ENCODE measurements at places on chromosomes 1 and 21.

DNA sequence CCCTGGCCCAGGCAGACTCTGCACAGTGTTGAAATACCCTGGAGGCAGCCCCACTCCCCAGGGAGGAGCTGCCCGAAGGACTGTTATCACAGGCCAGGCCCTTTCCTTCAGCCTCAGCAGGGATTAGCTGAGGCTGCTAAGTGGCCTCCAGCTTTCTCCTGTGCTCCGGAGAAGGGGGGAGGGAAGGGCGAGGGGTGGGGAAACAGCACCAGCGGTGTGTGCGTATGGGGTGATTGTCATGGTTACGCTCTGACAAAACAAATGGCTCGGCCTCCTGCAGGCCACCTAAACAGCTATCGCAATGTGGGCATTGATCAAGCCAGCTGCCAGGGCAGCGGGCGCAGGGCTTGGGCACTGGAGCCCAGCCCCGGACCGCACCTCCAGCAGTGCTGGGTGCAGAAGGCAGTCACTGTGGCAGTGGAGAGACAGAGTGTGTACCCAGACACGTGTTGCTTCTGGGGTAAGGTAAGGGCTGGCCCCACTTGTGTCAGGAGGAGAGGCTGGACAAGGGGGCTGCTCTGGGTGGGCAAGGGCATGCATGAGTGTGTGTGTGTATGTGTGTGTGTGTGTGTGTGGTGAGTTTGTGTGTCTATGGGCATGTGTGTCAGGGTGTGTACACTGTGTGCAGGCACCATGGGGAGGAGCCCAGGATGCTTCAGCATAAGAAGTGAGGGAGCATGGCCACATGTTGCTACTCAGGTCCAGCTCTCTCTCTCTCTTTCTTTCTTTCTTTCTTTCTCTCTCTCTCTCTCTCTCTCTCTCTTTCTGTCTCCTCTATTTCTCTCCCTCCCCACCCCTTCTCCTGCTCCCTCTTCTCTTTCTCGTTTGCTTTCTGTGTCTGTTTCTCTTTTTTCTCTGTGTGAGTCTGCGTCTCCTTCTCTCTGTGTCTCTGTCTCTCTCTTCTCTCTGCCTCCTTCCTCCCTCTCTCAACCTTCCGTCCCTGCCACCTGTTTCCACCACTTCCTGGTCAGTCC is at the start of gene VWA5B1:
VWA5B1 (plus strand) TSS at position 252 of the 974 bp plus-strand sequence. CDS start 19,727 bp downstream, outside the sequence.
- H3K4me1 ChIP-seq: peaks cover 8% of the 10 kb centered on the region
- no peaks in the 10 kb centered on the region for H3K36me3 ChIP-seq
- peak within 1 kb of the TSS; percentile 39 for H3K4me3 ChIP-seq
- H3K27ac ChIP-seq: no peak within 1 kb of the TSS
- DNase-seq: no peak
- H3K27me3 ChIP-seq: peaks cover 76% of the 10 kb centered on the region

DNA sequence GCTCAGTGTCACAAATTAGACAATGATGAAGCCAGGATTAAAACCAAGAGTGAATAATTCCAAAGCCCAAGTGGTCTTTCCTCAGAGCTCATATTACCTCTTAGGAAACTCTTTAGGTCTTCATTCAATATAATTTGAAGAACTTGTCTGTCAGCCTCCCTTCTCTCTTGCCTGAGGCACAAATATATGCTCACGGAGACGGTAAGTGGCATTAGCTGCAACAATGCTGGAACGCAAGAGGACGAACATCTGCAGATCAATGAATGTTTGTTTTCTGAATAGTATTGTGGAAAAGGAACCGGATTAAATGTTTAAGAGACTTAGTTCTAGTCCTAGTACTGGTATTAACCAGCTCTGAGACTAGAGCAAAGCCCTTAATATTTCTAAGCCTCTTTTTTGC is 39.7 kb upstream of the LYST start:
- H3K27me3 ChIP-seq: no peaks in the 10 kb centered on the region
- no peaks in the 10 kb centered on the region for H3K4me1 ChIP-seq
- DNase-seq: no peak
- no peak overlapping the region for H3K27ac ChIP-seq
- H3K4me3 ChIP-seq: no peak overlapping the region

GRCh38 chr21:41831453-41831831 is 47.7 kb downstream of the PRDM15 start:
- no peak overlapping the region for H3K4me3 ChIP-seq
- H3K36me3 ChIP-seq: peaks cover 53% of the 10 kb centered on the region
- no peaks in the 10 kb centered on the region for H3K4me1 ChIP-seq
- H3K27me3 ChIP-seq: no peaks in the 10 kb centered on the region

GRCh38 chr1:74513411-74514300 is 1.2 kb upstream of the LRRC53 start:
- no peak overlapping the region for H3K4me3 ChIP-seq
- H3K36me3 ChIP-seq: no peaks in the 10 kb centered on the region
- H3K4me1 ChIP-seq: peaks cover 9% of the 10 kb centered on the region
- no peak overlapping the region for H3K27ac ChIP-seq
- H3K27me3 ChIP-seq: no peaks in the 10 kb centered on the region

- DNase-seq: no peak
- peaks cover 43% of the 10 kb centered on the region for H3K4me1 ChIP-seq
- H3K4me3 ChIP-seq: peak overlapping the region; percentile 94
- H3K27ac ChIP-seq: peak overlapping the region; percentile 84
- no peaks in the 10 kb centered on the region for H3K27me3 ChIP-seq
- peaks cover 24% of the 10 kb centered on the region for H3K36me3 ChIP-seq
Measured at GRCh38 chr1:16440131-16440469, 424 bp upstream of the NECAP2 start.

GRCh38 chr1:177106614-177107365 is 57.7 kb downstream of the ASTN1 start:
- no peaks in the 10 kb centered on the region for H3K36me3 ChIP-seq
- no peaks in the 10 kb centered on the region for H3K4me1 ChIP-seq

- peaks cover 14% of the 10 kb centered on the region for H3K4me1 ChIP-seq
- H3K27me3 ChIP-seq: peaks cover 21% of the 10 kb centered on the region
- no peak for DNase-seq
- no peak overlapping the region for H3K4me3 ChIP-seq
Measured at GRCh38 chr21:42692688-42693087, 39.3 kb downstream of the PDE9A start.

DNA sequence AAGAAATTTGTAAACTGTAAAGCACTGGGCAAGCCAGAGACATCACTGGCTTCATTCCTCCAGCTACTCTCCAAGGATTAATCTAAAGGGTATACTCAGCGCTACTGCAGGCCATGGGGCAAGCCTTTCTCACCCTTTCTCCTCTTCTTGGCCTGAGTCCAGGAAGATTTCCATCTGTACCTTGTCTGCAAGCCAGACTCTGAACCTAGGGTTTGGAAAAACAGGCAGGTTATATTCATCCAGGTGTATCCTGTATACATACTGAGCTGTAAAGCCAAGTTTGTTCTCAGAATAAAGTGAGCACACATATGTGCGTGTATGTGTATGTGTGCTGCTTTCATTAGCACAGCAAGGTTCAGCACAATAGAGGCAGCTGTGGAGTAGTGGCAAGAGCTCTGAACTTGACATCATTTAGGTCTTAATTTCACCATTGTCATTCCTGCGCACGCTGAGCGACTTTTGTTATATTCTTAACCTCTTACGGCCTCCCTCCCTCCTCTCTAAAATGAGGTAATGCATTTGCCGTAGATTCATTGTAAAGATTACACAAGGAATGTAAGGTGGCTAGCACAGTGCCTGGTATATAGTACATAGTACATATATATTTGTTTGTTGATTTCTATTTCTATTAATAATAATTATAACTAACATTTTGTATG is 128.1 kb upstream of the JUN start:
- peaks cover 5% of the 10 kb centered on the region for H3K4me1 ChIP-seq
- no peaks in the 10 kb centered on the region for H3K27me3 ChIP-seq
- no peak for DNase-seq

- no peak for DNase-seq
- no peaks in the 10 kb centered on the region for H3K27me3 ChIP-seq
- H3K36me3 ChIP-seq: peaks cover 68% of the 10 kb centered on the region
- no peak overlapping the region for H3K27ac ChIP-seq
- no peak overlapping the region for H3K4me3 ChIP-seq
- H3K4me1 ChIP-seq: peaks cover 12% of the 10 kb centered on the region
Measured at GRCh38 chr1:115685029-115685705, 43.4 kb downstream of the VANGL1 start.

GRCh38 chr1:5108740-5109139 is 454.3 kb downstream of the AJAP1 start:
- no peaks in the 10 kb centered on the region for H3K36me3 ChIP-seq
- H3K27ac ChIP-seq: no peak overlapping the region

DNA sequence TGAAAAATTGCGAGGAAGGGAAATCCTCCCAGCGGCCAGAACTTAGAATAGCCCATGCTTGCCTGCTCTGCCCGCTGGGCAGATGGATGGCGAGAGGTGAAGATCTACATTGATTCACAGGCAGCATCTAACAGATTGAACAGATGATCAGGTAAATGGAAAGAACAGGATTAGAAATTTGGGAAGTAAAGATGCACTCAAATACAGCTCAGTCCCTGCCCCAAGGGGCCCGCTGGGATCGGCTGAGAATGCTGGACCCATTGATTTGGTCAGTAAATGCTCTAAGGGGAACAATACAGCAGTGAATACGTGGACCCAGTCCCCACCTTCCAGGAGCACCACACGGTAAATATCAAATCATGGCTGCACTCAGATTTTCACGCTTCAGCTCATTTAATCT is 248.2 kb downstream of the MATN1 start:
- no peak overlapping the region for H3K27ac ChIP-seq
- no peak overlapping the region for H3K4me3 ChIP-seq
- H3K4me1 ChIP-seq: no peaks in the 10 kb centered on the region
- H3K27me3 ChIP-seq: peaks cover 8% of the 10 kb centered on the region

DNA sequence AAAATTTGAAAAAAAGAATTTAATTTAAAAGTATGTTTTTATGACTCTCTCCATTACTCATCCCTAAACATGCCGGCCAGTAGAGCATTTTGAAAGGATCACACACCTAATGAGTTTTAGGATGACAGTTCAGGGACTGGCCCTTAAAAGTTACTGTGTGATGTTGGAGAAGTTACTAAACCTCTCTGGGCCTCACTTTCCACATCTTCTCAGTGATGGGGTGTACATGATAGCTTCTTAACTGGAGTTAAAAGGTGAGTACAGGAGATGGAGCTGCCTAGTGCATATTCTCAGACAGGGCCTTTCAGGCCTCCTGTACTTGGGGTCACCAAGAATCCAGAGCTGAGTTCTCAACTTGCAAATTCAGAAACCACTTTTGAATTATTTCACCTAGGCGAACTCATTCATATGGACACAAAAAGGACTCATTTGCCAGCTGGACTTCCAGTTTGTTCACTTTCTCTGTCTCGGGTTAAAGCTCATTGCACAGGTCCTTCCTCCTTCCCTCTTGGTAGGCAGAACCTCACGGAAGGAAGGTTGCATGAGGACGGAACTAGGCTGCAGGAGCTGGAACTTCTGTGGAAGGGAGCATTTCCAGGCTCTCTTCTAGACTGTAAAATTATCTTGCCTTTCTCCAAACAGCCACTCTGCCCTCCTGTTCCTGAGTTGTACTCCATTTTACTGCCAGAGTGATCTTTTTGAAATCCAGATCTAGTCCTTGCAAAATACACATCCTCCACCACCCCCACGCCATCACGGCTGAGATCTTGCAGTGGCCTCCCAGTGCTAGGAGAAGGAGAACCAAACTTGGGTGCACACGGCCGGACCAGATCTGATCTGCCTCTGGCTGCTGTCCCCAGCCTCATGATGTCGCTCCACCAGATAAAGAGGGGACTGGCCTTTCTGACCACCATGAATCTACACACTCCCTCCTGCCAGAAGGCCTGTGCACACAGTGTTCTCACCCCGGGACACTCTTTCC is 4.3 kb upstream of the SLC30A1 start:
- H3K36me3 ChIP-seq: no peaks in the 10 kb centered on the region
- H3K27me3 ChIP-seq: no peaks in the 10 kb centered on the region
- H3K27ac ChIP-seq: no peak overlapping the region
- no peak overlapping the region for H3K4me3 ChIP-seq

- DNase-seq: no peak
- H3K4me1 ChIP-seq: peaks cover 80% of the 10 kb centered on the region
- peak overlapping the region; percentile 11 for H3K27ac ChIP-seq
- no peaks in the 10 kb centered on the region for H3K36me3 ChIP-seq
Measured at GRCh38 chr1:111851552-111851951, 95.9 kb downstream of the DDX20 start.

GRCh38 chr1:186454981-186455380 is 5.9 kb downstream of the PDC start:
- no peaks in the 10 kb centered on the region for H3K4me1 ChIP-seq
- no peak for DNase-seq
- no peaks in the 10 kb centered on the region for H3K27me3 ChIP-seq
- H3K27ac ChIP-seq: no peak overlapping the region

DNA sequence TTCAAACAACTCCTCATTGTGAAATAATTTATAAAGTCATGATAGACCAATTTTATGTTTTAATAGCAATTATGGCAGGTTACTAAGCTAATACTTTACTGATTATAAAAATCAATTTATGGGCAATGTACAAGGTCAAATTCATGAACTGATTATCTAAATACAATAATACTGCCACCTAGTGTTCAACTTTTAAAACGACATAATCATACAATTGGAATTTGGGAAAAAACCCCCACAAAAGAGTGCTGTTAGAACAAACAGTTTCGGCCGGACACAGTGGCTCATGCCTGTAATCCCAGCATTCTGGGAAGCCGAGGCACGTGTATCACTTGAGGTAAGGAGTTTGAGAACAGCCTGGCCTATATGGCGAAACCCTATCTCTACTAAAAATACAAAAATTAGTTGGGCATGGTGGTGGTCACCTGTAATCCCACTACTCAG is 14.0 kb downstream of the GTF2B start:
- no peaks in the 10 kb centered on the region for H3K27me3 ChIP-seq
- no peak overlapping the region for H3K4me3 ChIP-seq
- H3K36me3 ChIP-seq: peaks cover 10% of the 10 kb centered on the region
- DNase-seq: no peak
- H3K4me1 ChIP-seq: peaks cover 61% of the 10 kb centered on the region
- no peak overlapping the region for H3K27ac ChIP-seq

GRCh38 chr1:13761883-13762282 is 61.9 kb downstream of the PRDM2 start:
- H3K4me3 ChIP-seq: no peak overlapping the region
- no peaks in the 10 kb centered on the region for H3K36me3 ChIP-seq
- H3K27me3 ChIP-seq: no peaks in the 10 kb centered on the region
- no peak overlapping the region for H3K27ac ChIP-seq
- peaks cover 97% of the 10 kb centered on the region for H3K4me1 ChIP-seq

GRCh38 chr1:10698726-10699469 is 97.5 kb downstream of the CASZ1 start:
- peaks cover 58% of the 10 kb centered on the region for H3K4me1 ChIP-seq
- no peaks in the 10 kb centered on the region for H3K27me3 ChIP-seq
- peaks cover 3% of the 10 kb centered on the region for H3K36me3 ChIP-seq
- no peak overlapping the region for H3K27ac ChIP-seq
- no peak overlapping the region for H3K4me3 ChIP-seq
- DNase-seq: no peak

- no peak for DNase-seq
- H3K27me3 ChIP-seq: no peaks in the 10 kb centered on the region
- no peak overlapping the region for H3K27ac ChIP-seq
- H3K4me3 ChIP-seq: no peak overlapping the region
- peaks cover 29% of the 10 kb centered on the region for H3K36me3 ChIP-seq
Measured at GRCh38 chr1:180863158-180863775, 49.4 kb upstream of the KIAA1614 start.

- H3K27me3 ChIP-seq: no peaks in the 10 kb centered on the region
- H3K36me3 ChIP-seq: no peaks in the 10 kb centered on the region
- H3K4me3 ChIP-seq: no peak overlapping the region
- H3K27ac ChIP-seq: no peak overlapping the region
Measured at GRCh38 chr1:37519613-37520012, 5.0 kb upstream of the MEAF6 start.

GRCh38 chr1:118989006-118989815 is 1.1 kb upstream of the TBX15 start:
- no peaks in the 10 kb centered on the region for H3K36me3 ChIP-seq
- no peak overlapping the region for H3K27ac ChIP-seq
- no peak for DNase-seq
- H3K27me3 ChIP-seq: peaks cover 100% of the 10 kb centered on the region

- H3K27me3 ChIP-seq: peaks cover 4% of the 10 kb centered on the region
- peaks cover 9% of the 10 kb centered on the region for H3K4me1 ChIP-seq
- no peak overlapping the region for H3K27ac ChIP-seq
Measured at GRCh38 chr21:35812679-35813078, 247.6 kb downstream of the SETD4 start.
